Activated T-helper 2 cell treated with anti-CD3 and anti-CD28 coated beads, Interferon-gamma antibody, Interleukin-2, Interleukin-4, amounts not matched to agents 10 μg/mL and 5 μg/mL and 100 μg/mL, durations not matched to agents 14 hours and 24 hours and 36 hours (primary cell): ENCODE measurements at places on chromosomes 1 and 21.

- no peak for DNase-seq
Measured at GRCh38 chr1:66211521-66211920, 322.4 kb upstream of the SGIP1 start.

GRCh38 chr1:109239409-109240068, 9.8 kb upstream of the CELSR2 start:
- DNase-seq = no peak

- DNase-seq = no peak
Measured at GRCh38 chr1:157073944-157074685, 25.5 kb downstream of the ETV3L start.

- DNase-seq = no peak
Measured at GRCh38 chr1:64842224-64842623, 97.3 kb downstream of the RAVER2 start.

GRCh38 chr1:29458737-29459619, 222.7 kb downstream of the PTPRU start:
- DNase-seq = no peak

- no peak for DNase-seq
Measured at GRCh38 chr1:12195416-12195815, 28.6 kb downstream of the TNFRSF1B start.

DNA sequence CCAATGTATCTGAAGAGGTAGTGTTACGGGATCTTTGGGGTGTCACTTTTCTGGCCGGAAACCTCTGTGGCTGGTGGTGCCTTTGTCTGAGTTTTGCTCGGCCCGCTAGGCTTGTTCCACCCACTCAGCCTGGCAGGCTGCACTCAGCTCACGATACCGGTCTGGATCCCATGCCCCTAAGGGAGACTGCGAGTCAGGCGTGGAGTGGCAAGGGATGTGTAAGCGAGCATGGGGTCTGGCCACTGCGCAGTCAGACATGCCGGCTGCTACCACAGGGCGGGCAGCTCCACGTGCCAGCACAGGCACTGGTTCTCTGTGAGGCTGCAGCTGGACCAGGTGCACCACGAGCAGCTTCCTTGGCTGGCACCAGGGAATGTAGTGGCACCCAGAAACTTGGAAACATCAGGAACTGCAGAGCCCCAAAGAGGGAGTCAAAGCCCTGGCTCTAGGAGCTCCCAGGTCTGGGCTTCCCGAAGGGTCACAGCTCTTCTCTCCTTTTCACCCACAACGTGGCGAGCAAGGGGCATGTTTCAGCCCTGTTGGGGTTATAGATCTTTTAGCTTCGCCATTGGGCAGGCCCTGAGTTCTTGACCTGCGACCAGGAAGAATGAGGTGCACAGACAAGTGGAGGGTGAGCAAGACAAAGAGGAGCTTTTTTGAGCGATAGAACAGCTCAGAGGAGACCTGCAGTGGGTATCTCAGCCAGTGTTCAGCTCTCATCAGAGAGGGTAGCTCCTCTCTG, 23.8 kb upstream of the LRRC8C start:
- DNase-seq = peak; percentile 59

GRCh38 chr1:184649451-184649888, 105.2 kb downstream of the EDEM3 start:
- no peak for DNase-seq

- no peak for DNase-seq
Measured at GRCh38 chr1:26410706-26411623, at the start of gene LIN28A. LIN28A (plus strand) TSS chr1:26410817; CDS start chr1:26410892, 75 bp downstream.

DNA sequence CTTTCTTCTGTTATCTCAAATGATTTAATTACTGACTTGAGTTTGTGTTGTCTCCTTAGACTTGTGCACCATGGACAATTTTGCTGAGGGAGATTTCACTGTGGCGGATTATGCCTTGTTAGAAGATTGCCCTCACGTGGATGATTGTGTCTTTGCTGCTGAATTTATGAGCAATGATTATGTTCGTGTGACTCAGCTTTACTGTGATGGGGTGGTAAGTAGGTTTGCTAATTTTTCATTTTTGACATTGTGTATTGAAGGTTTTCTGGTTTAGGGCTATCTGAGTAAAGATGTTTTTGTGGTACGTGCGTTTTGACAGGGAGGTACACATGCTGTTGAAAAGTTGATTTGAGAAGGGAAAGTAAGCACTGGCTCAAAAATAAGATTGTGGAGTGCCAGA, 14.1 kb downstream of the TTC3 start:
- no peak for DNase-seq

DNA sequence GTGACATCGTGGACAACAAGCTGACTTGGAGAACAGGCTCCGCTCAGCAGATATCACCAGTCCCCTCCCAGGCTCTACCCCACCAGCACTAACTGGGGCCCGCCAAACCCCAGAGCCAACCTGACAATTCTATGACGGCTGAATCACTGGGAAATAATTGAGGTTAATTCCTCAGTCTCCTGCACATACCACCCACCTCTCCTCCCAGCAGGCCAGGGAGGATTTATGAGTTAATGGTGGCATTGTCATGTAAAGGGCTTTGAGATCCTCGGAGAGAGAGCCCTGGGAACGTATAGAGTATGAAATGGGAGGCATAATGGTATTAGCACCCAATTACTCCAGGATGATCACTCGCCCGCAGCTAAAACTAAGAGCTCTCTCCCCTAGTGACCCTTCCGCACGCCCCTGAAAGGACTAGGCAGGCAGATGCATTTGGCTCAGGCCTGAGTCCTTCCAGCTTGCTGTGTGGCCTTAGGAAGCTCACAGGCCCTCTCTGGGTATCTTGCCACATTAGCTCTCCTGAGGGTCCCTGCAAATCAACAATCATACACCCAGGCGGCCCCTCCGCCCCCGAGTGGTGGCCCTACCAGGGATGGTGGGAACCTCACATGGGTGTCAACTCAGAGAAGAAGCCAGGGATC, 27.3 kb upstream of the PAX7 start:
- DNase-seq = no peak

DNA sequence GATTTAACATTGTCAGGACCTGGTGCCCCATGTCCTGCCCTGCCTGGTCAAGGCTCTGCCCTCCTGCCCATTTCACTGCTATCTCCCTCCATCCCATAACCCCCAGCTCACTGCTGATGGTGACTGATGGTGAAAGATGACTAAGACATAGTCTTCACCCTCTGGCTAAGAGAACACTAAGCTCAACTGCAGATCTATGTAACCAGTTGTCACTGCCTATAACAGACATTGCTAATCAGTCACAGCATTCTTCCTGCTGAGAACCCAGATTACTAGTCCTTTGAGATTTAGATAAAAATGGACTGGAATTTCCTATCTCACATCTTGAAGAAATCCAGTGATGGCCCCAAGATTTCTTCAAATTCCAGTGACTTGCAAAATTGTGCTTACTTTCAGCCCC, 8.0 kb upstream of the ZNF362 start:
- DNase-seq = no peak

DNA sequence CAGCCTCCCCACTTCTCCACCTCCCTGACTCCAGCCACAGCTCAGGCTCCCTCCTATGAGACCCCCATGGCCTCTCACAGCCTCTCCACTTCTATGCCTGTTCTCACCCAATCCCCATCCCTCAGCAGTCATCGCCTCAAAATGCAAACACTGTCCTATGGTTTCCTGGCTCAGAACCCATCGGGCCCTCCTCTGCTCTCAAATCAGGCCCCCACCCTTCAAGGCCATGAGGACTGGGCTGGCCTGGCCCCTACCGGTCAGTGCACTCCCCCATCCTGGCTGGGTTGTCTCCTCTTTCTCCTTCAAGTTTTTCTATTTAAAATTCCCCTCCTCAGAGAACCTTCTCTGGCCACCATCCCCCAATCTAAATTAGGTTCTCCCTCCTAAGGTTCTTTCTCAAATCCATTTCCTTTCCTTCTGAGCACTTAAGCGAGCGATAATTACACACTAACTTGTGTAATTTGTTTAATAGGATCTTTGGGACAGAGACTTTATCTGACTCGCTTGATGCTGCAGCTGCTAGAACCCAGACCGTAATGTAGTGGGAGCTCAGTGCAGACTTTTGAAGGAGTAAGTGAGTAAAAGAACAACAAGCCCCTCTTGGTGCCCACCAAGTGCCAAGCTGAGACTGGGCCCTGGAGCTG, 347.2 kb downstream of the MATN1 start:
- DNase-seq = no peak
